Natural killer cell (primary cell): ENCODE measurements at places on chromosomes 16 and 17. TPM values are rescaled to one million over a fixed set of nuclear protein-coding genes. Genes with fewer than 3 reads are reported as not detected.

DNA sequence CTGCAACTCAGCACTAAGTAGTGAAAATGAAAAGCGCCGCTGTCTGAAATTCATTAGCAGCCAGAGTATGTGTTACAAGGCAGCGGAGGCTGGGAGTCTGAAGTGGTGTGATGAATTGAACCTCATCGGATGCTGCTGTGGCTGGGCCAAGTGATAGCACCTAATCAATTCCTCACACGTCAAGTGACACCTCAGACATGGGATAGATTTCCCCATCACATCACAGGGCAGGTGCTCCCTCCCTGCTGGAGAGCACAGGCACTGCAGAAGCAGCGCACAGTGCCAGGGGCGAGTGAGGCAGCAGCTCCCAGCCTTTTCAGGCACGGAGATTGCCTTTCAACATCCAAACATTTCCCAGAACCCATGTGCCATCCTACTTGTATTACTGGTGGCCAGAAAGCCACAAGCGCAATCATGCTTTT lies 32.2 kb downstream of the DRC3 start:
- no peak for DNase-seq

The CHST4 gene
- total RNA-seq = not detected

The SLC12A3 gene
- not detected for total RNA-seq

DNA sequence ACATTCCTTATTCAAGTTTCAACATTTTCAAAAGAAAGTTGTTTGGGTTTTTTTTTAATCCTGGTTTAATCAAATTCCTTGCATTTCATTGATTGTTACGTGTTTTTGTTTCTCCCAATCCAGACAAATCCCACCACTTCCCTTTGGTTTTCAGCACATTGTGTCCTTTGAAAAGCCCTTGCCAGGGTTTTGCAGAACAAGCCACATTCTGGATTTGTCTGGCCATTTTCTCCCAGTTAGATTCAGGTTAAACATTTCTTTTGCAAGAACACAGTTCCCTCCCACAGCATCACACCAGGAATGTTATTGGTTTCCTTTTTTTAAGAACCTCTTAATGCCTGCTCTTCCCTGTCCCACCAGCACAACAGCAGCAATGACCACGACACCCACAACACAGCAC lies 278.0 kb upstream of the SALL1 start:
- DNase-seq = no peak

- no peak for DNase-seq
These were observed 139.8 kb downstream of the KATNIP start for GRCh38 chr16:27689711-27690110.
